ENCODE measurements at places on chromosomes 11 and 22. TPM values are rescaled to one million over a fixed set of nuclear protein-coding genes. Genes with fewer than 3 reads are reported as not detected.

OR6T1 gene
- not detected for total RNA-seq

EWSR1 gene
- 202 TPM for total RNA-seq

UCP3 gene
- 0.38 TPM for total RNA-seq

PDE2A gene
- 1.3 TPM for total RNA-seq

MN1 gene
- total RNA-seq, result 3.1 TPM

MUC2 gene
- not detected for total RNA-seq

CYP2D6 gene
- total RNA-seq, result 0.56 TPM

APOC3 gene
- not detected for total RNA-seq

P2RY6 gene
- 0.58 TPM for total RNA-seq

RELA gene
- 12.7 TPM for total RNA-seq

RAB38 gene
- total RNA-seq, result 0.28 TPM

FGF3 gene
- total RNA-seq, result not detected

NEFH gene
- under 0.01 TPM for total RNA-seq

DRD4 gene
- total RNA-seq, result not detected

B4GALNT4 gene
- 1.9 TPM for total RNA-seq

EMID1 gene
- total RNA-seq, result 0.28 TPM

RTN4RL2 gene
- total RNA-seq, result not detected

DRICH1 gene
- not detected for total RNA-seq

CLMP gene
- 324 TPM for total RNA-seq

SCYL1 gene
- 138 TPM for total RNA-seq

OR51S1 gene
- not detected for total RNA-seq

MMP11 gene
- 3.5 TPM for total RNA-seq

TEX54 gene
- total RNA-seq, result not detected

SLC16A8 gene
- 0.85 TPM for total RNA-seq

SULT4A1 gene
- under 0.01 TPM for total RNA-seq

OR51E2 gene
- total RNA-seq, result 0.56 TPM

OLFML1 gene
- 10.7 TPM for total RNA-seq

PNPLA5 gene
- not detected for total RNA-seq

NFAM1 gene
- total RNA-seq, result not detected

P4HA3 gene
- 47.9 TPM for total RNA-seq

VSIG10L2 gene
- total RNA-seq, result not detected

PTGDR2 gene
- 2.3 TPM for total RNA-seq

LARGE2 gene
- total RNA-seq, result not detected

KRTAP5-10 gene
- total RNA-seq, result not detected

C22orf42 gene
- total RNA-seq, result not detected

SORL1 gene
- total RNA-seq, result 1.7 TPM

WBP2NL gene
- total RNA-seq, result 0.19 TPM

MMP27 gene
- total RNA-seq, result not detected

NNMT gene
- total RNA-seq, result 192 TPM

BCO2 gene
- 0.38 TPM for total RNA-seq

PHLDB1 gene
- 99.7 TPM for total RNA-seq

MMP13 gene
- total RNA-seq, result not detected

HEPACAM gene
- total RNA-seq, result not detected

CCDC89 gene
- 3.7 TPM for total RNA-seq

MUC15 gene
- total RNA-seq, result not detected

KRTAP5-5 gene
- total RNA-seq, result not detected

MS4A6E gene
- not detected for total RNA-seq

BARX2 gene
- not detected for total RNA-seq

RBFOX2 gene
- 168 TPM for total RNA-seq

MS4A13 gene
- total RNA-seq, result not detected

SPON1 gene
- 0.85 TPM for total RNA-seq

BAIAP2L2 gene
- total RNA-seq, result 1.7 TPM
